ENCODE measurements at places on chromosomes 16 and 17.

DNA sequence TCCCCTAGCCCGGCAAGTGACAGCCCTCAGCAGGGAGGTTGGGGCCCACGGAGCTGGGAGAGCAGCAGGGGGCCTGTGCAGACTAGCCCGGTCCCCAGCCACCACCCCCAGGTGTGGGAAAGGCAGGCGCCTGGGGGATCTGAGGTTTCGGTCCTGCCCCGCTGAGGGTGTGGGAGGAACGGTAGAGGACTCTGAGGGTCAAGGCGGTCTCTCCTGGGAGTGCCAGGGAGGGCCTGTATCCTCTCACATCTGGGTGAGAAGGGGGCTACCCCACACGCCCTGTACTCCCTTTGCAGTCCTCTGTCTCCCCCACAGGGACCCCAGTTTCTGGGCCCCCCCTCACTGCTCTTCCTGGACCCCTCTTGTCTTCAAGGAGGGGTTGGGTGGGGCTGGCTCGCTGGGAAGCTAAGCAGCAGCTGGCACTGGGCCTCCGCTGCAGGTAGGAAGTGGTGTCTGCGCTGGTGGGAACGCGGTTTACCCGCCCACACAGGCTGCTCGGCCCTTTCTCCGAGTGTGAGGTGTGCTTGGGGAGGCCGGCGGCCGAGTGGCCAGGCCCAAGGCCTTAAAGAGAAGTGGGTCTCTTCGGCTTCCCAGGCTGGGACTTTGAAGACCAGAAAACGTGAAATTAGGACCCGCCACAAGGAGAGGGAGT is 15.4 kb downstream of the CD7 start:
- DNase-seq = peak; percentile 69
- H3K36me3 ChIP-seq = no peaks in the 10 kb centered on the region
- H3K4me1 ChIP-seq = peaks cover 90% of the 10 kb centered on the region
- peak overlapping the region; percentile 73 for H3K4me3 ChIP-seq
- peak overlapping the region; percentile 91 for H3K27ac ChIP-seq
- peaks cover 31% of the 10 kb centered on the region for H3K27me3 ChIP-seq

DNA sequence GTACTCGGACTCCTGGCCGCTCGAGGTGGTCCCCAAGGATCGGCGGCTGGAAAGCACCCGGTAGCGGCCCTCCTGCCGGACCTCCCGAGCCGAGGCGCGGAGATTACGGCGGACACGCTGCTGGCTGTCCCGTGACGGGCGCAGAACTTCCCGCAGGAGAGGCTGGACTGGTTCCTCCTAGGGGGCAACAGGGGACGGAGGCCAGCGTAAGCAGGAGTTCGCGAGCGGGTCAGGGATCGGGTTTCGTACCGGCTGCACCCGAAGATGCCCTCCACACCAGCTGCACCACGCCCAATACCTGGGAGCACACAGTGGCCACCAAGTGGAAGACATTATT is 341 bp downstream of the SLC7A6OS start:
- H3K4me1 ChIP-seq = peaks cover 38% of the 10 kb centered on the region
- H3K27me3 ChIP-seq = no peaks in the 10 kb centered on the region
- no peaks in the 10 kb centered on the region for H3K36me3 ChIP-seq
- H3K4me3 ChIP-seq = peak overlapping the region; percentile 98
- peak overlapping the region; percentile 99 for H3K27ac ChIP-seq
- no peak for DNase-seq

GRCh38 chr16:79165506-79165905 is 435.0 kb downstream of the MAF start:
- H3K4me3 ChIP-seq = no peak overlapping the region
- no peaks in the 10 kb centered on the region for H3K36me3 ChIP-seq
- no peak for DNase-seq
- peaks cover 49% of the 10 kb centered on the region for H3K4me1 ChIP-seq

DNA sequence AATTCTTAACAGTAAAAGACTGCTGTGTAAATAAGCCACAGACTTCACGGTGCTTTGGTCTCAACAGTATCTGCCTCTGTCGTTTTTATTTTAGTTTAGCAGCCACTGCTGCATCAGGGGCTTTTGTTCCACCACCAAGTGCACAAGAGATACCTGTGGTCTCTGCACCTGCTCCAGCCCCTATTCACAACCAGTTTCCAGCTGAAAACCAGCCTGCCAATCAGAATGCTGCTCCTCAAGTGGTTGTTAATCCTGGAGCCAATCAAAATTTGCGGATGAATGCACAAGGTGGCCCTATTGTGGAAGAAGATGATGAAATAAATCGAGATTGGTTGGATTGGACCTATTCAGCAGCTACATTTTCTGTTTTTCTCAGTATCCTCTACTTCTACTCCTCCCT is 7.9 kb downstream of the HERPUD1 start:
- H3K27me3 ChIP-seq = peaks cover 4% of the 10 kb centered on the region
- no peak overlapping the region for H3K27ac ChIP-seq
- no peak overlapping the region for H3K4me3 ChIP-seq

- H3K27me3 ChIP-seq = no peaks in the 10 kb centered on the region
- peaks cover 36% of the 10 kb centered on the region for H3K36me3 ChIP-seq
- H3K27ac ChIP-seq = peak overlapping the region; percentile 17
- peak; percentile 17 for DNase-seq
Measured at GRCh38 chr17:42342242-42343008, 45.8 kb downstream of the STAT3 start.

- no peaks in the 10 kb centered on the region for H3K4me1 ChIP-seq
- DNase-seq = no peak
- H3K36me3 ChIP-seq = peaks cover 4% of the 10 kb centered on the region
- H3K27ac ChIP-seq = no peak overlapping the region
- no peak overlapping the region for H3K4me3 ChIP-seq
Measured at GRCh38 chr16:59126486-59126885, 392.4 kb upstream of the GOT2 start.

- peaks cover 2% of the 10 kb centered on the region for H3K27me3 ChIP-seq
- no peak overlapping the region for H3K27ac ChIP-seq
- H3K4me3 ChIP-seq = no peak overlapping the region
- no peaks in the 10 kb centered on the region for H3K4me1 ChIP-seq
- peaks cover 7% of the 10 kb centered on the region for H3K36me3 ChIP-seq
- DNase-seq = no peak
Measured at GRCh38 chr16:58399718-58400633, 7.7 kb downstream of the GINS3 start.

DNA sequence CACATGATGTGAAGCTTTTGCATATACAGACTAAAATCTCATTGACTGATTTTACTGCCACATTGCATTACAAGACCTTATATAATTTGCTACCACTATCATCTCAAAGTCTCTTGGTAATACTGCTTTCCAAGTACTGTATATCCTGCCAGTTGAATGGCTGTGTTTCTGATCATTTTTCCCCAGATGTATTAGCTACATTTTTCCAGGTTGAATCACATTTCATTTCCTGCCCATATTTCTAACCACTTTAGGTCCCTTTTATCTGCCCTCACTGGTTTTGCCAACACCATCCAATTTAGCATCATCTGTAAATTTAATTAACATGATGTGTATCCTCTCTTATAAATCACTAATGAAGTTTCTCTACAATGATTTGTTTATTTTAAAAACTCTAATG is 365.7 kb upstream of the PMFBP1 start:
- H3K36me3 ChIP-seq = no peaks in the 10 kb centered on the region
- no peak overlapping the region for H3K4me3 ChIP-seq
- no peaks in the 10 kb centered on the region for H3K4me1 ChIP-seq
- no peak overlapping the region for H3K27ac ChIP-seq
- peaks cover 3% of the 10 kb centered on the region for H3K27me3 ChIP-seq

Data from immature natural killer cell (primary cell).